Kasumi-1 (cell line): ENCODE measurements at places on chromosomes 6 and 20.
A peak's percentile ranks its signal among the peaks of the same experiment; 100 is the strongest.

DNA sequence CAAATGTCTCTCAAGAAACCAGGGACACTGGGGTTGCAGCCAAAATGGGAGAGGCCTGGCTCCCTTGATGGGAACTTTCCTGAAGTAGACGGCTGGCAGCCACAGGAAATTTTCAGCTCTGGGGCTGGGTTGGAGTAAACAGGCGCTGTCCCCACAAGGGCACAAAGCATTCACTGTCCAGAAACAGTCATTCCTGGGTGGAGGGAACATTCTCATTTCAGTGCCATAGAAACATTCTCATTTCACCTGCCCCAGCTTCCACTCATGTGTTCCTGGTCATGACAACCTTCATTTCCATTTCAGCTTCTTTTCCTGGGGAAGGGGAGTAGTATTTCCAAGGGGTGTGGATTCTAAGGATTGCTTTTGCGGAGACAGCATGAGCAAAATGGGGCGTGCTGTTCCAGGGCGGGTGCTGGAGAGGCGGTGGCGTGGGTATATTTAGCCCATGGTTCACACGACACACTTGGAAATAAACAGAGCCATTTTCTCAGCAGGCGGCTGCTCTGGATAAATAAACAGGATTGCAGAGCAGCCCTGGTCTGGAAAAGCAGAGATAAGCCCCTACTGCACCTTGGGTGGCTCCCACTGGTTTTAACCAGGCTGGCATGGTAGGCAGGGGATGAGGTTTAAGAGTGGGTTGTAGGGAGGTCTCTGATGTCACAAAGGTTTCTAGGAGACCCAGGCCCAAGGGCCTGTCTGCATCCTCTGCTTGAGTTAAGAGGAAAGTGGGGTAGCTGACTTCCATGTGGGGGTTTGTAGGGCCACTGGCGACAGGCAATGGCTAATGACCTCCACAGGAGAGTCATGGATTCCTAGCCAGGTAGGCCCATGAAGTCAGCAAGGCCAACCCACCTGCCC is 32.9 kb downstream of the COX4I2 start:
- DNase-seq, result no peak

- no peak for DNase-seq
Observed at GRCh38 chr6:166673309-166673708, 46.3 kb upstream of the RPS6KA2 start.

GRCh38 chr6:99270826-99271225 is 78.6 kb downstream of the FAXC start:
- DNase-seq, result no peak

GRCh38 chr6:157804448-157805327 is 18.4 kb upstream of the SNX9 start:
- no peak for DNase-seq

DNA sequence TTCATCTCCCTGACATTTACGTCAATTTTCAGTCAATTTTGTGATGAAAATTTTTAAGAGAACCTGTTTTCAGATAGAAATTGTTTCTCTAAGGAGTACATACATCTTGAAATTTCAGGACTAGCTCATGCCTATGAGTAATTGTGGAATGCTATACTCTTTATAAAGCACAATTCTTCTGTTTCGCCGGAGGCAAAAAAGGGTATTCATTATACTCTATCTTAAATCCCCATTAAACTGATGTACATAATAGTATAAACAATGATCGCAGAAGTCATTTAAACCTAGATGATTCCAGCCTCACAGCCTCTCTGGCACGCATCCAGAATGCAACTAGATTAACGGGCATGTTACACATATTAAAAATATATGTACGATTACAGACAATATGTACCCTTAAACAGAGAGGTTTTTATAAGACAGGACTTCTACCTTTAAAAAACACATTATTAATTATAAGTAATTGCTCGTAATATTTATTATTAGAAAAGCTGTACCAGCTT is 62.6 kb downstream of the NRSN1 start:
- no peak for DNase-seq

DNA sequence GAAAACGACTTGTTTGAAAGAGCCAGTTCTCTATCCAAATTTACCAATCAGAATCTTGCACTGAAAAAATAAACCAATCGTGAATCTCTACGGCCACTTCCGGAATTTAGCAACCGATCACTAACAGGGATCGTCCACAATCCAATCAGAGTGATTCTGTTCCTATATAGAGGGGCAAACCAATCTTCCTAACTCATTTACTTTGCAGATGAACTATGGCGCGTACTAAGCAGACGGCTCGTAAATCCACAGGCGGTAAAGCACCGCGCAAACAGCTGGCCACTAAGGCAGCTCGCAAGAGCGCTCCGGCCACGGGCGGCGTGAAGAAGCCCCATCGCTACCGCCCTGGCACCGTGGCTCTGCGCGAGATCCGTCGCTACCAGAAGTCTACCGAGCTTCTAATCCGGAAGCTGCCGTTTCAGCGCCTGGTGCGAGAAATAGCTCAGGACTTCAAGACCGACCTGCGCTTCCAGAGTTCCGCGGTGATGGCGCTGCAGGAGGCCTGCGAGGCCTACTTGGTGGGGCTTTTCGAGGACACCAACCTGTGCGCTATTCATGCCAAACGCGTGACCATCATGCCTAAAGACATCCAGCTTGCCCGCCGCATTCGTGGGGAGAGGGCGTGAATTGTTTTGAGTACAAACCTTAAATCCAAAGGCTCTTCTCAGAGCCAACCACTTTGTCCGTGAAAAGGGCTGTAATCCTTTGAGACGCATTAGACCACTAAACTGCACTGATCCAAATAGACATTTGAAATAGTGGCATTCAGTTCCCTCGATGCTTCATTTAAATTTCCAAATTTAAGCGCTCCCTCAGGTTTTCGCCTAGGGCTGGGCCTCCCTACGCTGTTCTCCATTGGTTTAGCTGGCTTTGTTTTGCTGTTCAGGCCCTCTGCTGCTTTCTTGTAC is 138.0 kb downstream of the HFE start:
- DNase-seq, result no peak

DNA sequence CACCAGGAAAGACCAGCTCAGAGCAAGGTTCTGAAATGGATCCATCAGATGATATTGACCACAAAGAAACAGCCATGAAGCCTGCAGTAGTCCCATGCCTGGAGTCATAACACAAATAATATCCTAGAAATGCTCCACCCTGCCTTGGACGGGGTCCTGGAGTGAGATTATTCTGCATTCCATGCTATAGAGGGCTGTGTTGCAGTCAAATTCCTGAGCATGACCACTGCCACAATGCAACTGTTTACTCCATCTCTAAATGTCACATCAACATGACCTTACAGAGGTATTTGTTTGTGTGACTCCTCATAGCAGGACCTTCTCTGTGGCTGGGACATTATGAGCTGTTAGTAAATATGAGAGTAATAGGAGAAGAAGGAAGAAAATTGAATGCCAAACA is 257.5 kb upstream of the TCF21 start:
- DNase-seq, result no peak

GRCh38 chr6:11437824-11438459 is 99.6 kb upstream of the TMEM170B start:
- DNase-seq, result no peak

DNA sequence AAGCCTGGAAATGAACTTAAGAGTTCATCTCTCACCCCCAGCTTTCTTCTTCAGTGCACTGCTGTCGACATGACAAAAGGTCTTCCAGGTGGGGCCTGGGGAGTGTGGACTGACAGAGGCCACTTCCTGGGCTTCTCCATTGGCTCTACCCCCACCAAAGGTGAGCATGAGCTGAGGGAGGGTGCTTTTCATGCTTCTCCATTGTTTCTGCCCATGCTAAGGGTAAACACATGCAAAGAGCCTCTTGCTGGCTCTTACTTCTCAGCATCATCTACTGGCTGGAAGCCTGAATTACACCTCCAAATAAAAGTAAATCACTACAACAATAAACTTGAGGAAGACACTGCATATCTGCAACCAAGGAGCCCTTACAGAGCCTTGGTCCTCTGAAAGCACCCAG is 227.2 kb downstream of the EPM2A start:
- DNase-seq, result no peak

- DNase-seq, result no peak
Observed at GRCh38 chr6:170116636-170117035, 174.2 kb downstream of the DLL1 start.

- peak; percentile 20 for DNase-seq
Observed at GRCh38 chr20:36861875-36862801, 13.8 kb upstream of the TLDC2 start.

GRCh38 chr6:32553037-32553742 is 23.1 kb upstream of the HLA-DRB5 start:
- no peak for DNase-seq

DNA sequence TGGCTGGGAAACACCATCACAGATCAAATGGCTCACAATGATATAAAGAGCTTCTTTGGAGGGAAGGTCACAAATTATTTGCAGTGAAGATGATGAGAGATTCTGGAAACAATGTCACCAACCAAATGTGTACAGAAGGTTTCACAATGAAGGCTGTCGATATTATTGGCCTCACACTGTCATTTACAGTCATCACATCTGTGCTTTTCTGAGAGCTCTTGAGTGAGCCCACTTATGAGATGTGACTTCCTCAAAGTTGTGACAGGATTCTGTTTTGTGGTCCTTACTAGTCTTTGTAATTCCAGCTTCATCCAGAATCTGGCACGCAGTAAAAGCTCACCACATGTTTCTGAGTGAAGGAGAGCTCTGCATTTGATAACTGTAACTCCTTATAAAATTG is 133.6 kb downstream of the LMBRD1 start:
- DNase-seq, result no peak

DNA sequence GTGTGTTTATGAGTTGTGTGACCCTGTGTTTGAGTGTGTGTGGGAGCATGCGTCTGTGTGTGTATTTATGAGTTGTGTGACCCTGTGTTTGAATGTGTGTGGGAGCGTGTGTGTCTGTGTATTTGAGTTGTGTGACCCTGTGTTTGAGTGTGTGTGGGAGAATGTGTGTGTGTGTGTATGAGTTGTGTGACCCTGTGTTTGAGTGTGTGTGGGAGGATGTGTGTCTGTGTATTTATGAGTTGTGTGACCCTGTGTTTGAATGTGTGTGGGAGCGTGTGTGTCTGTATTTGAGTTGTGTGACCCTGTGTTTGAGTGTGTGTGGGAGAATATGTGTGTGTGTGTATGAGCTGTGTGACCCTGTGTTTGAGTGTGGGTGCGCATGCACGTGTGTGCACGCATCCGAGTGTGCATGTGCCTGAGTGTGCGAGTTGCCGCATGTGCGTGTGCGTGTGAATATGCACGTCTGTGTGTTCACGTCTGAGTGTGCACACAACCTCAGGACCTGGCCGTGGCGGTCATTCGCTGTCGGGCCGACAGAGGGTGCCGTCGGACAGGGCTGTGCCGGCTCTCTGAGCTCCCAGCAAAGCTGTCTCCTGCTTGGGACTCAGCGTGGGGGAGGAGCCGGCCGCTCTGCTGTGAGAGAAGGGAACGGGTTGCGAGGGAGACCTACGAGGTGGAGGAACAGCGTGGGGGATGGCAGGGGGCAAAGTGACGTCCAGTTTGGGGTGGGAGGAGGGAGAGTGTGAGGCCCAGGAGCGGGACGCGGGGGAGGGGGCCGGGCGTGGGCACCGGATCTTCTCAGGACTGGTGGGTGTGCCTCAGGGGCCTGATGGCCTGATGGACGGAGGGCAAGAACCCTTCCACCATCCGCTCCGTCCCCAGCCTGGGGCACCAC is 19.7 kb downstream of the SLC17A9 start:
- DNase-seq, result peak; percentile 89

DNA sequence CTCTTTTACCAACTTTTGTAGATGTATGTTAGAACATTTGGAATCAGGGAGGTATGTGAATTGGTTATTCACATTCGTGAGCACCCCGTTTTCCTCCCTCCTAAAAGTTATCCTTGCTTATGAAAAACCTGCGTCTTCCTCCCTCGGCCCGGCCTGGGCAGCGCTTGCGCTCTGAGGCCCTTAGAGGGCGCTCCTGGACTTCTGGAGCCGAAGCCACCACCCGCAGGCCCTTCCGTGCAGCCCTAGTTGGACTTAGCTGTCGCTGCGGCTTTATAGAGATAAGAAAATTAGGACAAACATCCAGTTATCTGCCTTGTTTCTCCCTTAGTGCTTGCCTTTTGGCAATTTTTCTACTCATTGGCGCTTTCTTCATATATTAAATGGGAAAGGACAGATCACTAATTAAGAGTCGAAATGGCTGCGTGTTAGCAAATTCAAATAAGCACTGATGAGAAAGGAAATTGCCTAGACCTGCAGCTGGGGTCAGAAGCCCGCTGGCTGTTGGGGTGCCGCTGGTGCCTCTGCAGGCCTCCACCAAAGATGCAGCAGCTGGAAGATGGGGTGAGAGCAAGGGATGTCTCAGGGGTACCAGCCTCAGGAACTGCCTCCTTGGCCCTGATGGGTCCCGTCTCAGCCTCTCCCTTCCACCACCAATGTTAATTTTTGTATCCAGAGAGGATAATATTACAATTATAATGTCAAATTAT is 5.2 kb downstream of the FNDC1 start:
- peak; percentile 71 for DNase-seq

- DNase-seq, result no peak
Observed at GRCh38 chr6:44621846-44622245, 234.3 kb downstream of the CDC5L start.

- DNase-seq, result no peak
Observed at GRCh38 chr20:62178316-62179161, 4.3 kb upstream of the MTG2 start.

DNA sequence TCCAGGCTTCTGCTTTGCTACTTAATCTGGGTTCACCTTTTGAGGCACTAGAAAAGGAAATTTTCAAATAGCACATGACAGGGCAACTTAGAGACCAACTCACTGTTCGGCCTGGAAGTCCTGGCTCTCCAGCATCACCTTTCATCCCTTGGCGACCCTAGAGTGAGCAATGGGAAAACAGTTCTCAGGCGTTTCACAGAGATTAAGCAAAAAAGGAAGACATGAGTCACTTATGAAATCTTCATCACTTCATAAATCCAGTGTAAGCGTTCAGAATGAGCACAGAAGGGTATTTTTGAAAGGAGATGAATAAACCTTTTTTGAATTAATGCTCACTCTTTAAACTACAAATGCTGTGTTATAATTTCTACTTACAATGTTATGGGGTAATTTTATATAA is 104.0 kb downstream of the COL12A1 start:
- DNase-seq, result no peak

DNA sequence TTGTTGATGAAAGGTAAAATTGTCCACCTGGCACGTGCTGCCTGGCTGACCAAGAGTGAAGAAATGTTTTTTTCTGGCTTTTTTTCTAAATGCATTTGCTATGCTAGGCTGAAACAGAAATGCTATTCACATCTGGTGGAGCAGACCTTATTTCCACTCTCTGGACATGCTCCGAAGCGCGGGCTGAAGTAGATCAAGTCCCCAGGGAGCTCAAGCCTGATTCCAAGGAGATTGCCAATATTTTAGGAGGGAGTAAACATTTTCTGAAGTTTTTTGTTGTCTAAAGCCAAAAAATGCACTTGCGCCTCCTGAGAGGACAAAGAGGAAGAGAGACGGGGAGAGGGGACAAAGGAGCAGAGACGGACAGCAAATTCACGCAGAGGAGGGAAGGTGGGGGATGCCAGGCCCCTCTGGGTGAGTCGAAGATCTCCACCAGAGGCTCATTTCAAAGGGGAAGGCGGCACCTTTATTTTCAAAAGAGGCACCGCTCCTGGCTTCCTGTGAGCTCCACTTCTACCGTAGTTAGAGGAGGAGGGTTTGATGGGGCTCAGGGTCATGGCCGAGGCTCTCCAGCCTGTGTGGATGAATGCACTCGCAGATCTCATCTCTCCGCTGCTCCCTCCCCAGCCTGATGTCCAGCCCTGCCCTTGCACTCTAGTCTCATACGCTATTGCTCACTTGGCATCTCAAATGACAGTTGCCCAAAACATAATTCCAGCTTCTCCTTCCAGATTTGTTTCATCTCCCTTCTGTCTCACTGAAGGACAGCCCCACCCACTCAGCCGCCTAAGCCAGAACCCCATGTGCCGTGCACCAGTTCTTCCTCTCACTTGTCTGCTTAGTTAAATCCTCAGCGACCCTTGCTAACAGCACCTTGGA is 23.1 kb upstream of the SMOC2 start:
- no peak for DNase-seq
